ENCODE measurements at places on chromosomes 6 and 20.

DNA sequence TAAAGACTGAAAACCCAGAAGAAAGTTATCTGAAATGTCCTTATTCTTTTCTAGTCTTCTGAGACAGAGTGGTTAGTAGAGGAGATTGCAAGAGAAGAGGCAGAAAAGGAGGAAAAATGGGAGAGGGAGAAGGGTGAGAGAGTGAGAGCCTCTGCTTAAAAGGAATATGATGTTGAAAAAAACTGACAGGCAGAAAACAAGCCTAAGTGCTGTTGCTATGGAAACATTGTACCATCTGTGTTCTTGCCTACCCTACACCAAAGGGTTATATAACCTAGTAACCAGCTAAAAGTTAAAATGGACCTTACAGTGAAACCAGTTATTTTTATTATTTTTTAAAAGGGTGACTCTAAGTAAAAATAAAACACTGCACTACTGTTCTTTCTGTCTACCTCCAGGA lies 28.3 kb upstream of the SH3BGRL2 start:
- DNase-seq, result no peak

DNA sequence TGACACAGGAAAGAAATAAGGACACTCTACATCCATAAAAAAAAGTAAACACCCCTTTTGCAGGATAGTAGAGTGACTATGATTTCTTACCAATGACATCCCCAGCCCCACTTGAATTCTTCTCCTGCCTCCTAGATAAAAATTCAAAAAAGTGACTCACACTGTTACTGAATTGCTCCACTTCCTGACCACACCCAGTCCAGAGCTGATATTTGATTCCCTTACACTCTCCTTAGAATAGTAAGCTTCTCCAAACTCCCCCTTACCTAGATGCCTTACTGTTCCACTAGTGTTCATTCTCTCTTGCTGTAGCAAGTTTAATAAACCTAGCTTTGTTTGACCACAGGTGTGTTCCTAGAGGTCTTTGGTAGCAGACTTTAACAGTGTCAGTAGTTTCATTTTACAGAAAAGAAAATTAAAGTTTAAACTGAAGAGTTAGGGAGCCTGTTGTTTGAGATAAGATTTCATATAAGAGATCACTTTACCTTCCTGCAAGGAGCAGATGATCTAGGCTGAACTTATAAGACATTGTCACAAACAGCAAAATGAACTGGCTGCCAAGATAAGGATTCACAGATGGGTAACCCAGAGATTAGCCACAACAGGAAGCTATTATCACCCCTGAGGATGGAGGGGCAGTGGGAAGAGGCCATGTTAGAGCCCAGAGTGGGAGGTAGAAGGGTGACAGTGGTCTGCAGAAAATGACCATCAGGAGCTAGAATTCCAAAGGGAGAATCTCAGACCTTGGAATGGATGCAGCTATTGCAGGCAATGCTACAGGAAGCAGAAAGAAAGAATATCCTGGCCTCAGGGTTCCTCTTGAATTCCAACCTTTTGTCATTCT lies 28.4 kb upstream of the BTN3A2 start:
- no peak for DNase-seq

DNA sequence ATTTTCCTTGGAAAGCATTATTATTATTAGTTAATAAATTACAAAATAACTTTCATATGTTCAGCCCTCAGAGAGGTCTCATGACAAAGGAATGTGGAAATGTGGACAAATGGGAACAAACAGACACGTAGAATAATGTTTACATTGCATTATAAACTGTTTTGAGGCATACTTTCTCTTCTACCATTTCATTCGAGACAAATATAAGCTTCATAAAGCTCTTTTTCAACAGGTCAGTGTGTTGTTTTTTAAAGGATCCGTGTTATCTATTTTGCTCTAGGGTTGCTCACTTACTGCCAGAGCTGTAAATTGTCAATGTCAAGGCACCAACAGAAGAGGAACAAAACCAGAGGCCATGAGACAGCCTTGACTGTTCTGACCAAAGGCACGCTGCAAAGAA lies 256.8 kb downstream of the PHACTR1 start:
- no peak for DNase-seq

GRCh38 chr6:143498428-143498827 lies 13.1 kb downstream of the FUCA2 start:
- DNase-seq, result peak; percentile 50

- no peak for DNase-seq
These were observed 334.3 kb downstream of the CDKAL1 start for GRCh38 chr6:20868397-20869096.

- peak; percentile 1 for DNase-seq
These were observed 39.3 kb upstream of the OSTM1 start for GRCh38 chr6:108113557-108114519.

- DNase-seq, result no peak
These were observed 124.0 kb downstream of the LAMA2 start for GRCh38 chr6:129006724-129007514.

DNA sequence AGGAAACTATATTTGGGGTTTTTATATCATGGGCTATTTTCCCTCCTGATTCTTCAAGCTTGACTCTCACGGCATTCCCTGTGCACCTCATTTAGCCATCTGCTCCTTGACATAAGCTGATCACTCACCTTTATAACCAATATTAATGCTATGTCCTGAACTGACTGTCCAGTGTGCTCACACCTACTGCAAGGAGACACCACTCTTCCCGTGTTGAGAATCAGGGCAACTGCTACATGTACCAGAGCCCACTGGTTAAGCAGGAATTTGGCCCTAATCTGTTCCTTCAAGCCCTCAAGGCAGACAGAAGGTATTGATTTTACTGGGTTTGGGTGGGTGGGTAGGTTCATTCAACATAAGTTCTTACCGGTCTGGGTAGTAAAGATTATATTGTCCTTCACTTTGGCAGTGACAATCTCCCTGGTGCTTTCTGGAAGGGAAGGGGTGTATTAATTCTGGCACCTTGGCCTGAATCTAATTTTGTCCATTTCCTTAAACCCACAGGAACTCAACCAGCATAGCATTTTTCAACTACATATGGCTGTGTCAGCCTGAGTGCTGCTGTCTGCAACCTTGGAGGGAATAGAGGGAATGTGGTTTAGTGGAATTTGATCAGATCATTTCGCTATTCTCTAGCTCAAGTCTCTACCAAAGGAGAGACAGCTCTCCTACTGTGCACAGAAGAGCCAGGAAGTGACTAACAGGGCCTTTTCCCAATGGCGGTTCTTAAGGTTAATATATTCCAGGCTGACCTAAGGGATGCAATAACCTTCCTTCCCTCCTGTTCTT lies 293.2 kb downstream of the BTBD9 start:
- no peak for DNase-seq

GRCh38 chr6:137867685-137868509 lies 838 bp downstream of the TNFAIP3 start:
- peak; percentile 67 for DNase-seq

DNA sequence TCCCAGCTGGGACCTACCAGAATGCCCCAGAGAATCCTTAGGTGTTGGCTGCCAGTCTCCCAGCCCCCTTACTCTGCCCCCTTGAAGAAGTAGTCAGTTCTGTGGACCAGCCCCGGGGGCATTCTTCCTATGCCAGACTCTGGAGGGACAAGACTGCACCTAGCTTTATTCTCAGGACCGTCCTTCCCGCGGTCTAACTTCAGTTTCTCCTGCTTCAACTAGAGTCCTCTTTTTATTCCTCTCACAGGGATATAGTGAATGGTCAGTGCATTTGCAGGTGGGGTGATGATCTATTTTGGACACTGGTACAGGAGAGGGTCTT lies 35.9 kb upstream of the MDFI start:
- DNase-seq, result no peak

DNA sequence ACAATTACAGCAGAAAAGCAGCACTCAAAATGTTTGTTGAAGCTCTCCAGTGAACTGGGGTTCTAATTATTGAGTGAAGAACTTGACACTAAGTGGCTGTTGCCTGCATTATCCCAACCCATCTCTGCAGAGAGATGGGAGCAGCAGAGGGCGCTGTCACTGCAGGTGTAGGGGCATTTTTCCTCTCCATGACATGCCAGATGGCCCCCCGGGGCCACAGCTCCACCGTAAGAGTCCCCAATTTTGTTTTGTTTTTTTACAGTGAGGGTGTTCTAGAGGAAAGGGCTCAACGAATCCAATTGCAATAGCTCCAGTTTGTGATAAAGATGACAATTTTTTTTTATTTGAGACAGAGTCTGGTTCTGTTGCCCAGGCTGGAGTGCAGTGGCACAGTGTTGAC lies 1.9 kb upstream of the FUCA2 start:
- DNase-seq, result peak; percentile 64

DNA sequence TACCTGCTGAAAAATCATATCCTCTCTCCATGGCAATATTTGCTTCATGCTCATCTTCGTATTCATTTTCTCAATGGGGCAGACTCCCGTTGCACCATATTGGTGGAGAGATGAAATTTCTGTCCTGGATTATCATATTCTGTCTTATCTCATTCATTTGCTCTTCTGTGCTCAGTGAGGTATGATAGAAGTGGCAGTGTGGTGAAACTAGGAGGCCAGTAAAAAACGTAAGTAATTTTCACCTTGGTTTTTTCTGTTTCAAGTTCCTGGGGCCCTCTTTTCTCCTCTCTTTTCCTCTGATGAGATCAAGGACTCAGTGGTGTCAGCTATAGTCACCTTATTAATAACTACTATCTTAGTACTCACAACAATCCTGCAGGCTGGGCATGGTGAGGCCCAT lies 182.5 kb upstream of the HDAC2 start:
- DNase-seq, result no peak
